ENCODE measurements at places on chromosomes 5 and 9.

- no peak for DNase-seq
Measured at GRCh38 chr9:21461377-21461776, 20.7 kb downstream of the IFNE start.

GRCh38 chr9:12968093-12968492 is 193.3 kb downstream of the LURAP1L start:
- DNase-seq: no peak

DNA sequence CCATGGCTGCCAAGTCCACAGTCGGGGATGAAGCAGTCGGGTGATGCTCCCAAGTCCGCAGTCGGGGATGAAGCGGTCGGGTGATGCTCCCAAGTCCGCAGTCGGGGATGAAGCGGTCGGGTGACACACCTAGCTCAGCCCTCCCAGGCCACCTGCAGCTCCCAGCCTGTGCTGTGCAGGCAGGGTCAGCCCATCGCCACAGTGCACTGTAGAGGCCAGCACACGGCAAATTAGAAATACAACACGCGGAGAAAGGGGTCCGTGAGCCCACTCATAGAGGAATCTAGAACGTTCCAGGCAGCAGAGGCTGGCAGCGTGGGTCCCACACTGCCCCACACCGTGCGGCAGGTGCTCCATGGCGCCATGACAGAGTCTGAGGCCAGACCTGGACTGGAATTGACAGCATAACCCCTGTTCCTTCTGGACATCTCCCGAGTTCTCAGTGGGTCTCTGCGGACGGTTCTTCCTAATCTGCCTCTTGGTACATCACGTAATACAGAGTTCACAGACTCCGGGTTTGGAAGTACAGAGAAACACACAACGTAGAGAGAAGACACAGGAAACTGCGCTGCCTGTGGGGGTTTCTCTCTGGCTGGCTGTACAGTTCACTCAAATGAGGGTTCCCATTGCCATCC is 7.7 kb upstream of the EXOC3 start:
- no peak for DNase-seq

GRCh38 chr5:65668696-65669095 is 43.9 kb downstream of the SHLD3 start:
- DNase-seq: no peak

- no peak for DNase-seq
Measured at GRCh38 chr5:122942164-122942914, 94.2 kb downstream of the PPIC start.

DNA sequence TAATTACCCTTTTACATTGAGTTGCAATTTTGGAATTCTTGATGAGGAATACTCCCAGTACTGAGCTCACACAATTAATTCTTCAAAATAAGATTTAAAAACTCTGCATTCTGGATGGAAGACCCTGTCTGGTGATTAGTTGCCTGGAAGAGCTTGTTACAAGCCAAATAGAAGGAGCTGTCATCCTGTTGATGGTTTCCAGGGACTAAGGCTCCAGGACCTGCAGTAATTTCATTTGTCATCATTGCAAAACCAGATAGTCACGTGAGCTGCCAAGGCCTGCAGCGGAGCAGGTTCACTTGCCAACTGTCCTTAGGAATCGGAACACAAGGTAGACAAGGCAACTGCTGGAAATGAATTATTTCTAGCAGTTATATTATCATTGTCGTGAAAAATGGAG is 597.7 kb downstream of the CCDC171 start:
- no peak for DNase-seq

DNA sequence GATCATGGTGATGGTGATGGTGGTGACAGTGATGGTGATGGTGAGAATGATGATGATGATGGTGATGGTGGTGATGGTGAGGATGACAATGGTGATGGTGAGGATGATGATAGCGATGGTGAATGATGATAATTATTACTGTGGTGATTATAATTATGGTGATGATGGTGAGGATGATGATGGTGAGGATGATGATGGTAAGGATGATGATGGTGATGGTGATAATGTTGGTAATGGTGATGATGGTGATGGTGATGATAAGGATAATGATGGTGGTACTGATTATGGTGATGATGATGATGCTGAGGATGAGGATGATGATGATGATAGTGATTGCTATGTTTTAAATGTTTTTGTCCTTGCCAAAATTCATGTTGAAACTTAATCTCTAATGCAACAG is 37.3 kb upstream of the HRH2 start:
- DNase-seq: no peak

GRCh38 chr5:72785801-72786200 is 30.7 kb upstream of the TNPO1 start:
- DNase-seq: no peak

DNA sequence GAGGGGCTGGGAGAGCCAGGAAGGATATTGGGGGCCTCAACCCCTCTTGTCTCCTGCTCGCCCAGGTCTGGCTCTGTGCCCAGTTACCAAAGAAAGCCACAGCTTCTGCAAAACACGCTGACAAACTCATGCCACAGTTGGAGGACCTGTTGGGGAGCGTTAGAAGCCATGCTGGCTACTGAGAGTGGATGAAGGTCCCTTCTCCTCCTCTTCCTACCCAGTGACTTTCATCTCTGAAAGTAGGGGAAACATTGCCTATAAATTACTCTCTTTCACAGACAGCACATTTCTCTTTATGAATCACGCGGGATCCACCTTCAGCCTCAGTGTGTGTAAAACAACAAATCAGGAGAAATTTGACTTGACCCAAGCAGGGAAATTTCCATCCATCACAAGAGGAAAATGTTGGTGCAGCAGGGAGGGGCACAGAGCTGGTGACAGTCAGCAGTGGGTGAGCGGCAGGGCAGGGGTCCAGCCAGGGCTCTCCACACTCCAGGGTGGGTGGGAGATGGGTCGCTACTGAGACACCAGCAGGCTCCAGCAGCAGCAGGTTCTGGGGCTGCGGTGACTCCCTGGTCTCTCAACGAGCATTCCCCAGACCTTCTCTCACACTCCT is 181.9 kb downstream of the FGF18 start:
- DNase-seq: no peak

DNA sequence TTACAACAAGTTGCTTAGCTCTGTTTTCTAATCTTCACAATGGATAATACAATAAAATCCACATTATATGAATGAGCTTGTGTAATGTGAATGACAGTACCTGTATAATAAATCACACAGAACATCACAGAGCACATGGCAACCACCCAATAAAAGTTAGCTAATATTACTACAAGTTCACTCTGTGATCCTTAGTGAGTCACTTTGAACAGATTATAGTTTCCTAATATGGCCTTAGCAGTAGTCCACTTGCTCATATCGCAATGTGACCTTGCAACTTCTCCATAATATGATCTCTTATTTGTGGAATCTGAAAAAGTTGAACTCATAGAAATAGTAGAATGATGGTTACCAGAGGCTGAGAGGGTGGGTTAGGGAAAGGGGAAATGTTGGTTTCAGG is 361.3 kb downstream of the PTPRD start:
- no peak for DNase-seq

- no peak for DNase-seq
Measured at GRCh38 chr5:9782826-9783560, 152.8 kb upstream of the TAS2R1 start.

GRCh38 chr9:126790561-126790960 is 14.3 kb upstream of the ZBTB43 start:
- no peak for DNase-seq

- DNase-seq: peak; percentile 50
Measured at GRCh38 chr5:98769210-98769958, 4.1 kb upstream of the RGMB start.

DNA sequence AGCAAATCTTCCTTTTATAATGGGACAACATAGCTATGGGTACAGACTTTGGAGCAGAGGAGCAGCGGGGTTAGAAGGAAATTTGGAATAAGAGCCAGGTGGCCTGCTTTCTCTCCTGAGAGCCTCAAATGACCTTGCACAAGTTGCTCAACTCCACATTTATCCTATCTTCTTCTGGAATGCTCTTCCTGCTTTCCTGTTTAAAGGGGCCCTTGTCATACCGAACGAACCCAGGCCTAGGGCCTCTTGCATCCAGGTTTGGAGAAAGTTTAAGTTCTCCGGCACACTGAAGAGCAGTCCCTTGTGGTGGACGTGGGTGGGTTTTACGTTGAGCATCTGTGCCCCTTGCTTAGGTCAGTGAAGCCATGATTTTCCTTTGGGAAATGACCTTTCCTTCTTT is 197.9 kb upstream of the NR3C1 start:
- no peak for DNase-seq

GRCh38 chr9:91245431-91246313 is 116.0 kb downstream of the AUH start:
- no peak for DNase-seq

DNA sequence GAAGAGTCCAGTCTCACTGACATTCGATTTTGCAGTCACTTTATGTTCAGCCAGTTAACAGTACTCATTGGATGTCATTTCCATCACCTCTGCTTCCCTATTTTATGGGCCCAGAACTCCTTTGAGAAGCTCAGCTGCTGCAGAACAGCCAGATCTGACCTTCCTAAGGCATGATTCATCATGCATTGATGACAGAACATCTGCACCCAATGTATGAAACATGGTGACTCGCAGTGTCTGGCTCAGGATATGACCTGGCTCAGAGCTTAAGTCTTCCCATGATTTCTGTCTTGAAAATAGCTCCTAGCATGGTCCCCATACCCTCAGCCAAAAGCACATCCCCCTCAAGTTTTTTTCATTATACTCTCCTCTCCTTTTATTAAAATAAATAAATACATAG is 92.6 kb upstream of the TRIM32 start:
- no peak for DNase-seq

DNA sequence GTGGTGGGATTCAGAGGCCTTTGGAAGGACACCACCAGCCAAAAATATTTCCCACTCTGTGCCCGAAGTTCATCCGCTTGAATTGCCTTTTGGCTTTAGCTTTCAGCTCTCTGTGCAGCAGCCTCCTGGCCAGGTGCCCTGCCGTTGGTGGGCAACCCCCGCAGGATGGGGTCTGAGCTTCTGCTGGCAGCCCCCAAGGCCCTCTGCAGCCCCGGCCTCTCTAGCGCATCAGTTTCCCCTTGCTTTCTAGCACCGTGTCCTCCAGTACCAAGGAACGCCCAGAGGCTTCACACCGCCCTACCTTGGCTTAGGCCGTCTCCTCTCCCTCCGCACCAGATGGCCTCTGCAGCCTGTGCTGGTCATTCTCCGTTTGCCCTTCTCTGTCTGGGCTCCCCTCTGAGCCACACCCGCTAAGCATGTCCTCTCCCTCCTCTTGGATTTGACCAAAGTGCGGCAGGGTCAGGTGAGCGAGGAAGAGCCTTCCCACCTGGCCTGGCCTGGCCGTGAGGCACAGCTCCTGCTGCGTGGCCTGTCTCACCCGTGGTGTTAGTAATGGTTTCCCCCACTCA is 4.2 kb upstream of the TSC1 start:
- DNase-seq: no peak

DNA sequence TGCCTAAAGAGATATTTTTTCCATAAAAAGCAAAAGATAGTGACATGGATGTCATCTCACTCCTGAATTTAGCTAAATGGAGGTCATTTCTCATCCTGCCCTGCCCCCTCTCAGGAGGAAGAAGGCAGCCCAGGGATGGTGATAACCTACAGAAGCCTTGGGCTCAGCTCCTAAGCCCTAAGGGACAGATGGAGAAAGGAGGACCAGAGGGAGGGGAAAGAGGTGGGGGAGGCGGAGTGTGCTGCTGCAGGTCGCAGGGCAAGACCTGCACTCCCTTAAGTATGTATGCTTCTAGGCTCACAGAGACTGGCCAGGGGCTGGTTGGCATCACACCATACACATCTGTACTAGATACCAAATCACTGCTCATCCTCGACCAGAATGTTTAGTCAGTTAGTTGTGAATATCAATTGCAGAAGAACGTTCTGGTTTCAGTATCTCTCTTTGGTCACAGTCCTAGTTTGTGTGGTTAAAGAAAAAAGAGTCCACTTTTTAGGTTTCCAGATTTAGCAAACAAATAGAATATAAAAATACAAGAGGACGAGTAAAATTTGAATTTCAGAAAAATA is 18.4 kb upstream of the CDKN2AIPNL start:
- DNase-seq: no peak

- DNase-seq: no peak
Measured at GRCh38 chr9:137280474-137281344, 3.2 kb downstream of the TOR4A start.

DNA sequence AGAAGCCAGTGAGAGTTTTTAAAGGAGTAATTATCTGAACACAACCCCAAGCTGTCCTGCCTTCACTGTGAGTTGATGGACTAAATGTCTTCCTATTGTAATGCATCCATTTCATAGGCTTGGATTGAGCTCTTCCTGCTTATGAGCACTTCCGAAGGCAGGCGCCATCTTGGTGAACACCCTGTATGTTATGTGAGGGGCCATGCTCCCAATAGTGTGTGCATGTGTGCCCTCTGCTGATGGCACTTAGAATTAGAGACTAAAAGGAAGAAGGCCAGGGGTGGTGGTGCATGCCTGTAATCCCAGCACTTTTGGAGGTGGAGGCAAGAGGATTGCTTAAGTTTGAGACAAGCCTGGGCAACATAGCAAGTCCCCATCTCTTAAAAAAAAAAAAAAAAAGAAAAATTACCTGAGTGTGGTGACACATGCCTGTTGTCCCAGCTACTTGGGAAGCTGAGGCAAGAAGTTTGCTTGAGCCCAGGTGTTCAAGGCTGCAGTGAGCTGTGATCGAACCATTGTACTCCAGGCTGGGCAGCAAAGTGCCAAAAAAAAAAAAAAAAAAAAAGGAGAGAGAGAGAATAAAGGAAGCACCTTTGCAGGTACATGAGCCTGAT is 65.0 kb downstream of the C9orf152 start:
- no peak for DNase-seq

DNA sequence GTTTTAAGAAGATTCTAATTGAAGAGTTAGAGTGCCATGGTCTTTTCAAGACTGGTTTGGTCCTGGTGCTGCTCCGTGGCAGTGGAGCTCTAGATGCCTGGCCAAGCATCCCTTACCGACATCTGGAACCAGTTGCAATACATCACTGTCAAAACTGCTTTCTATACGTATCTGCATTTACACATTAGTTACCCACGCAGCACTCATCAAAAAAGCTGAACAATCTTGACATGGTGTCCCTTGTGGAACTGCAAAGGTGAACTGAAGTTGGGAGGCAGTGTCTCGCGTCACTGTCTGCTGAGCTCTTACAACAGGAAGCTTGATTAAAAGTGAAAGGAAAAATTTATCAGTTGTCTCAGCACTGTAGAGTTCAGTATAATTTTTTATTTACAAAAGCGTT is 82.6 kb downstream of the PBX3 start:
- DNase-seq: peak; percentile 52
